ENCODE measurements at places on chromosomes 12 and 14.

GRCh38 chr14:104784846-104785707, 10.5 kb downstream of the AKT1 start:
- DNase-seq: peak; percentile 81

DNA sequence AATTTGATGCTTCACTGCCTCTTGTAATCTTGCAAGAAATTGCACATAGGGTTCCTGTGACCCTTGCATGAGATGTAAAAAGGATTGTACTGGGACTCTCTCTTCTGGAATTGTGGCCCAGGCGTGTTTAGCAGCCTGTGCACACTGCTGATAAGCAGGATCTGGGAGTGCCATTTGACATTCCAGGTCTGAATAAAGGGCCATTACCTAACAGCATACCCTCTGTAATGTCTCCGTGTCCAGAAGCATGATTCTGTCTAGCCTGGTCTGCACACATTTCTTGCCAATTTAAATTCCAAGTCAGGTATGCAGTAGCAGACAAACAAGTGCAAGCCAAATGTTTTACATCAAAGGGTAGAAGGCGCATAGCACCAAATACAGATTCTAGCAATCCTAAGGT, 18.1 kb upstream of the MAPKAPK5 start:
- no peak for DNase-seq

DNA sequence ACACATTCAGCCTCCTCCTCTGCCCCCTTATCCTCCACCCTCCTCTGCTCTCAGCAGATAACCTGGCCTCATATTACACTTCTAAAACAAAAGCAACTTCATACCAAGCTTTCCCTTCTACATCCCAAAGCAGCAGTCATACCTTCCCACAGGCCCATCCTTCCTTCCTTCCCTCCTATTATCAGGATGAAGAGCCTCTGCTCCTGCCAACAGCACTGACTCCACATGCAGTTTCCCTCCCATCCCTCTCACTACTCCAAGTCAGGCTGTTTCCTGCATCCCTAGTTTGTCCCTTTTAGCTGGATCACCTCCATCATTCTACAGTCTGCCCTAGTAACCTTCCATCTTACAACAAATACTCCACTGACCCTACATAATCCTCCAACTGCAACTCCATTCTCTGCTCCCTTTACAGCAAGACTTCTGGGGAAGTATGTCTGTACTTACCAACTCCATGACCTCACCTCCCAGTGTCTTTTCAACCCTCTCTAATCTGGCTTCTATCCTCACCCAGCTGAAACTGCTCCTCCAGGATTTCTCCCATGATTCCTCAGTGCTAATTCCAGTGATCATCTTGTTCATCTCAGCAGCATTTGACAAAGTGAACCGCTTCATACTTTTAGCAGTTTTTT, 4.9 kb upstream of the YEATS4 start:
- peak; percentile 11 for DNase-seq

DNA sequence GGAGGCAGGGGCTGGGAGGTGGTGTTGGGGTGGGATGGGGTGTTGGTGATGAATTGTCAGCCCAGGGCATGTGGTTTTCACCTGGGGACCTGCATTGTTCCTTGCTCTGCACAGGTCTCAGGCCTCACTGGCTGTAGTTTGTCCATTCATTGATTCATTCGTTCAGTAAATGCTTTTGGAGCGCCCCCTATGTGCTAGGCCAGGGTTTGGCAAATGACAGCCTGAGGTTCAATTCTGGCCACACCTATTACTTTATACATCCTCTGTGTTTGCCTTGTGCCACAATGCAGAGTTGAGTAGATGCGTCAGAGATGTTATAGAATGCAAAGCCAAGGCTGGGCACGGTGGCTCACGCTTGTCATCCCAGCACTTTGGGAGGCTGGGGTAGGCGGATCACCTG, 4.7 kb downstream of the ADCK1 start:
- DNase-seq: peak; percentile 64

DNA sequence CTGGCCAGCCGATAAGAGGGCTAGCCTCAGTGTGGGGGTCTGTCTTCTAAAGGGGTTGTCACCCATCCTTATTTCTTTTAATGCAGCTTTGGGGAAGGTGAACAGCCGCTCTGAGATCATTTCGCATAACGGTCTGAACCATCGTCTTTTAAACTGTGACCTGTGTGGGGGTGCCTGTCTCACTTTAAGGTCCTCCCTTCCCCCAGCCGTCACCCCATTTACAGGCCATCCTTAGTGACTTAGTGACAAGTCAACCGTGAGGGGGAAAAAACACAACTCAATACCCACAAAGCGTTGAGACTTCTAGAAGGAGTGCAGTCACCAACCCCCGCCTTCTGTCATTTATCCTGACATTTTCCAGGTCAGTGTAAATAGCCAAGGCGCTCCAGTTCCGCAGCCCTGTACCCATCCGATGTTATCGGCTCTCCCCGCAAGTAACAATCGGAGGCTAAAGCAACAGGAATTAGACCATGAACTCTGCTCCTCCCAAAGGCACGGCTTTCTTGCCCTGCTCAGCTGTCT, 505 bp upstream of the DENND5B start:
- DNase-seq: no peak

GRCh38 chr14:91866511-91867295, 633 bp downstream of the TC2N start:
- no peak for DNase-seq

DNA sequence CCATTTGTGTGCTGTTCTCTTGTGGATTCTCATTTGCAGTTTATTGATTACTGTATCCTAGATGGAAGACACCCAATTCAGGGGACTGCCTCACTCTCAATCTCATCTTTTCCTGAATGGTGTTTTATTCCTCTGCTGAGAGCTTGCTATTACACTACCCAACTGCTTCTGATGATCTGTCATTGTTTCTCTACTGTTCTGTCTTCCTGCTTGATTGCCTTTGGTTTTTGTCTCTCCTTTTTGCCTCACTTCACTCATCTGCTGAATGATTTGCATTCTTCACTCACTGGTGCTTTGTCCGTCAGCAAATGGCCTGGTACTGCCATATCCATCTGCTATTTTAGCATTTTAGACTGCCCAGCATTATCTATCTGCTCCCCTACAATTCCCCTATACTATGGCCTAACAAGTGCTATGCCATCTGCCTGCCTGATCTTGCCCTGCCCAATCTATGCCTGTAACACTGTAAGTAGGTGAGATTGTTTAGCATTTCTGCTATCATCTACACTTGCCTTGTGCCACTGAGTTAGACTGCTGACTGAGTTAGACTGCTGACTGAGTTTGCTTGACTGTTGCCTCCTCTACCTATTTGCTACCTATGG, 335.1 kb downstream of the GPHN start:
- DNase-seq: no peak

DNA sequence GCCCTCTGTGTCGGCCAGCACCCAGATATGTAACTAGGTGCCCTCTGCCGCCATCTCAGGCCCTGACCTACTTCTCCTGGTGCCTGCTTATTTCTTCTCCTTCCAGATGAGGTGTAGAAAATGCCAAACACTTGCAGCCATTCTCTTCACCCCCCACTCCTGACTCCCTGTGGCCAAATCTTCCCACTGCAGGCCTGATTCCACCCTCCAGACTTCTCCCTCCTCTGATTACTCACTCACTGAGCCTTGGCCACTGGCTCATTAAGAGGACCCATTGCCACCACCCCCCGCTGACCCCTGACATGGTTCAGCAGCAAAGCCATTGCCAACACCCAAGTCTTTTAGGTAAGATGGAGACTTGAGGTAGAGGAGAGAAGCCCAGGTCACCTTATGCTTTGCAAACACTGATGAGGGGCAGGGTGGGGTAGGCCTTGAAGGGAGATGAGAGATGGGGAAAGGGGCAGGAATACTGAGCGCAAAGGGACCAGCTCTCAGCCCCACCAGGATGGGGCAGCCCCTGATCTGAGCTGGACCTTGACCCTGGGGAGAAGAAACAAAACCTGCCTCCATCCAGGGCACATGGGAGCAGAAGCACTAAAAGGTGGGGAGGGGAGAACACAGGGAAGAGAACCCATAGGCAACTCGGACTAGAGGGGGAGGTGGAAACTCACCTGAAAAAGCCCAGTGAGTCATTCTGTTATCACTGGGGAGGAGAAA, 25.1 kb upstream of the ANO2 start:
- no peak for DNase-seq

DNA sequence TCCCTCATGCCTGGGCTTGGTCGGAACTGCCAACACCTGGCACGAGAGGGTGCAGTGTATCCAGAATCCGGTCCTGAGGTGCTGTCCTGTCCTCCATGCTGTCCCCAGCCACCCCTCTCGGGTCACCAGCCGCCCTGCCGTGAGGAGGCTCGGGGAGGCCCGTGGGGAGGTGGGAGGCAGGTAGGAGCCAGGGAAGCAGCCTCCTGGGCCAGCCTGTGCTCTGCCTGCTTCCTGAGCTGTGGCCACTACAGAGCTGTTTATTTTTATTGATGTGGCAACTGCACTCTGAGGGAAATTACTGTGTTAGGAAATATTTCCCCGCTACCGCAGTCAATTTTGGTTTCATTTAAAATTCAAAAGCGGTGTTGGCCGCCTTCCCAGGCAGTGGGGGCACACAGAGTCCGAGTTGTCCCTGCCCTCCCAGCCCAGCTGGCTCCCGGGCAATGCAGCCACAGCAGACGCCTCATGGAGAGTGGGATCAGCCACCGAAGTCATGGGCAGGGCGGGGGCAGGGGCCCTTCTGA, 18.3 kb downstream of the NOC4L start:
- DNase-seq: peak; percentile 43

All from NCI-H69 (cell line).